ENCODE measurements at places on chromosomes 1 and 21.

- DNase-seq: no peak
Observed at GRCh38 chr21:36424592-36424991, 39.4 kb downstream of the CHAF1B start.

- DNase-seq: no peak
Observed at GRCh38 chr1:237084341-237085077, 42.5 kb downstream of the RYR2 start.

DNA sequence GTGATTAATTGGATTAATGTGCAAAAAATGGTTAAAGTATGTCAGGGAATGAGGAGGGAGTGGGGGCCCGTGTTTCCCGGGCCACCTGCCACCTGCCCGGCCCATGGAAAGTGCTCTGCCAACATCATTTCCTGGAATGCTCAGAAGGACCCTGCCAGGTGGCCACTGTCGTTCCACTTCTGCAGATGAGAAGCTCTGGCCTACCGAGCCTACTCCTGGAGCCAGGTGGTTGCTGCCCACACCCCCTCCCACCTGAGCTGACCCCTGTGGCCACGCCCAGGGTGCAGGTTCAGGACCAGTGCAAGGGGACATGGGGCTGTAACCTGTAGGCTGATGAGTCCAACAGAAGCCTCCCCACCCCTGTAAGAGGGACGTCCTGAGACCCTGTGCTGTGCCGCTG is 99.7 kb downstream of the PRDM16 start:
- DNase-seq: no peak

GRCh38 chr1:100482167-100482566 is 55.8 kb upstream of the GPR88 start:
- no peak for DNase-seq

DNA sequence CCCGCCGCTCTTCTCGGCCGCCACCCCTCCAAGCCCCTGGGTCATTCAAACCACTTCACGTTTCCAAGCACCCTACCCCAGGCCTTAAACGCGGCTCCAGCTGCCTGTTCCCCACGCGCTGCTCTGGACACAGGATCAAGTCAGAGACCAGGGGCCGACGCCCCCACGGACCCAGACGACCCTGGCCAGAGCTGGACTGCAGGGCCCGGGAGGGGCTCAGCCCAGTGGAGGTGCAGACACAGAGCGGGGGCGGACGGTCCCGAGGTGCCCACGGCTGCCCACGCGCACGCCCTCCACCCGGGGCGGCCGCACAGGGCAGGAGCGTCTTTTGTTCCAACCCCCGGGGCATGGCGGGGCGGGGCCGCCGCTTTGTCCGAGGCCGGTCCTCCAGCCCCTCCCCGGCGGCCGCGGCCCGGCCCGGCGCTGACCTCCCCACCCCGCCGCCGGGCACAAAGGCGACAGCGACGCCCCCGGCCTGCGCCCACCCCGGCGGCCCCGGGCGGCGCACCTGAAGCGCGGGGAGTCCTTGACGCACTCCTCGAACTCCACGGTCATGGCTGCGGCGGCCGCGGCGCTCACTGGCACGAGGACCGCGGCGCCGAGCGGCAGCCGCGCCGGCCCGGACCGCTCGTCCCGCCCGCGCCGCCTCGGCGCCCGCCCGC is 338 bp downstream of the ACAP3 start:
- DNase-seq: no peak

GRCh38 chr1:15339570-15339969 is 70.1 kb upstream of the EFHD2 start:
- no peak for DNase-seq

- DNase-seq: no peak
Observed at GRCh38 chr1:98325646-98326440, 335.7 kb upstream of the SNX7 start.

DNA sequence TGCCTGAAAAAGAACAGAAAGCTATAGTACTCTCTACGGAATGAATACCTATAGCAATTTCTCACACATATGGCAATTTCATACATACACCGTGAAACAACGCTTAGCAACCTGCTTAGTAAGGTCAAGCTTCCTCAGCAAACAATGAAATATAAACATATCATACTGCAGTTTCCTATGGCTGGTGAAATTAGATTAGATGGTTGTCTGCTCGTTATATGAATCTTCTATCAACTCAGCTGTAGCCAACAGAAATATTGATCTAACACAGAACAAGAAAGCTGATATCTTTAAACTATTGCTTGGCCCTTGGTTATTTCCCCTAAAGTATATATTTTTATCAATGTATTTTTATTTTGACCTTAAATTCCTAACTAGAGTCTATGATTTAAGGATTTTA is 187.8 kb downstream of the SLC44A5 start:
- DNase-seq: no peak

GRCh38 chr1:51738681-51739080 is 121.8 kb downstream of the OSBPL9 start:
- DNase-seq: no peak

DNA sequence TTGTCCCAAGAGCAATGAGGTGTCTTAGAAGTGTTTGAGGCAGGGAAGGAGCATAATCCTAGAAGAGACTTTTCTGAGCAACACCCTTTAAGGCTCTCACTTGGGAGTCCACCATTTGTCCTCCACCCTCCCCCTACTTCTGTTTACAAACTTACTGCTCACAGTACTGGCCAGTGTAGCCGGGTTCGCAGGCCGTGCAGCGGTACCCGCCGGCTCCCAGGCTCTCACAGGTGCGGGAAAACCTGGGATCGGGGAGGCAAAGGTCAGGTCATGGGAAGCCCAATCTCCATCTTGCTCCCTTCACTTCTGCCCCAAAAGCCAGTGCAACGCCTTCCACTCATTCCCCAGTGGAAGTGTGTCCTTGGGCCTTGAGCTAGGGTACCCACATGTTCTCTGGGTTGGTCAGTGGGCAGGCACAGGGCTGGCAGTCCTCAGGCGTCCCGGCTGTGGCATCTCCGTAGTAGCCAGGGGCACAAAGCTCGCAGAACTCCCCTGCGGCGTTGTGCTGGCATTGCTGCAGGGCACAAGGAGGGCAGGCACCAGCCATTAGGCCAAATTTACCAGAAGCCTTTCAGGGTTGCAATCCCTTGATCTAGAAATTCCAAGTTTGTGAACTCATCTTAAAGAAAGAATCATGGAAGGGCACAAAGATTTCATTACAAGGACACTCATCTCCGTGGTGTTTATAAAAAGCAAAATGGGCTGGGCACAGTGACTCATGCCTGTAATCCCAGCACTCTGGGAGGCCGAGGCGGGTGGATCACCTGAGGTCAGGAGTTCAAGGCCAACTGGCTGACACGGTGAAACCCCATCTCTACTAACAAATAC is 49.8 kb downstream of the LDLRAD2 start:
- DNase-seq: no peak

- no peak for DNase-seq
Observed at GRCh38 chr1:176566004-176566975, 103.3 kb downstream of the PAPPA2 start.

All from activated effector memory CD4-positive, alpha-beta T cell treated with Interleukin-2 at 50 U/mL for 16 hours (primary cell).